Activated CD8-positive, alpha-beta memory T cell treated with anti-CD3 and anti-CD28 coated beads, Interleukin-2, amount 10 ng/mL, durations not matched to agents 7 days and 5 days (primary cell): ENCODE measurements at places on chromosomes 7 and 10.

GRCh38 chr7:43362652-43363034 is 220.3 kb upstream of the STK17A start:
- no peak for DNase-seq

DNA sequence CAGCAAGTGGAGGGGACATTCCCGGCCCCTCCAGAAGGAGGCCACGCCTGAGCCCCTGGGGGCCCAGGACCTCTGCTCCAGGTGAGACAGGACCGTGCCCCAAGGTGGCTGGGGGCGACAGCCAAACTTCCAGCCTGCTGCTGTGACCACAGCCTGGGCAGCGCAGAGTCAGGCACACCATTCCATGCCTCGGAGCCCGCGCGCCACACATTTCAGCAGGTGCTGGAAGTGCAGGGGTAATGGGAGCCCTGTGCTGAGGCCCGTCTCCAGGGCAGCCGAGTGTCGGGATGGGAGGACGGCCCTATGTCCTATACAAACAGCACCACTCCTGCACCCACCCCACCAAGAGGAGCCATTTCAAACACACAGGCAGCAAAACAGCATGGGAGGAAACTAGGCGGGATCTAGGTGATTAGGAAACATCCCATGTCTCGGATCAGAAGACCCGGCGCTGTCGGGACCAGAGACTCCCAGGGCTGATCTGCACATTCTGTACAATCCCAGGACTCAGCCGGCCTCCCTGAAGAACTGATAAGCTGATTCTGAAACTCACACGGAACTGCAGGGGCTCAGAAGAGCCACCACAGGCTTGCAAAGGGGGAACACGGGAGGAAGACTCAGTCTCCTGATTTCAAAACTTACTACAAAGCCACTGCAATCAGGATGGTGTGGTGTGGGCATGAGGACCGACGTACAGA is 272.3 kb downstream of the ELFN1 start:
- no peak for DNase-seq

DNA sequence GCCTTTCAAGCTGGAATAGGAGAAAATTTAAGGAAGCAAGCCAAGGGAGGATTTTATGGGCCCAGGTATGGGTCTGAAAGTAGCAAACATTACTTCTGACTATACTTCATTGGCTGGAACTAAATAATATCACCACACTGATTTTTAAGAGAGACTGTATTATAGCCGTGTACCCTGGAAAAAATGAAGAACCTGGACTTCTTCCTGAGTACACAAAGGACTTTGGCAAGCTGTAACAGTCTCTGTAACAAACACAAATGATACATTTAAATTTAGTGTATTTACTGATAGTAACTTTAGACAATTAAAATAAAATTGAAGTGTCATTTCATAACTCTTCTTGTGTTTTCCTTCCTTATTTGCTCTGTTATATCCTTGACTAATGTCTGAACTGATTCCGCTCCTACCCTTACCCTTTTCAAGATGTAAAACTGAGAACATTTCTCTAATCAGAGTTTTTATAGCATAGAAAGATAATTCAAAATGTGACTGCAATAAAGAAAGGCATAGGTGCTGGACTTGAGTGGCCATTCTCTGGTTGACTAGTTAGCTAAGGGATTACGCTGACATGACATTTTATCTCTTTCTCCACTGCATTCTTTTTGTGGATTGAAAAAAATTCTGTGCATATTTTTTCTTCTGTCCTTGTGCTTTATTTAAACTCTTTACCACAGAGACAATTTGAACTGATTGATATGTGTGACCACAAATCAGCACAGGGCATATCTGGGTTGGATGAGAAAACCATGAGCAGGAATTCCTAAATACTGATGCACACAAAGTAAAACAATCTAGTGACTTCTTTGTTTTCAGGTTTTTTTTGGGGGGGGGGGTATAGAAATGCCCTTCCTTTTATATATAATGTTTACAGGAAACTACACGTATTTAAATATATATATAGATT is 349.7 kb downstream of the MDFIC start:
- DNase-seq = no peak

GRCh38 chr10:75170215-75170614 is 40.4 kb upstream of the VDAC2 start:
- no peak for DNase-seq

- no peak for DNase-seq
Observed at GRCh38 chr7:47386273-47386835, 195.6 kb downstream of the TNS3 start.

GRCh38 chr7:54015251-54015650 is 526.9 kb upstream of the VSTM2A start:
- DNase-seq = no peak

GRCh38 chr7:114943953-114944744 is 22.3 kb downstream of the MDFIC start:
- no peak for DNase-seq

- DNase-seq = no peak
Observed at GRCh38 chr7:113371416-113372043, 253.2 kb upstream of the SMIM30 start.

DNA sequence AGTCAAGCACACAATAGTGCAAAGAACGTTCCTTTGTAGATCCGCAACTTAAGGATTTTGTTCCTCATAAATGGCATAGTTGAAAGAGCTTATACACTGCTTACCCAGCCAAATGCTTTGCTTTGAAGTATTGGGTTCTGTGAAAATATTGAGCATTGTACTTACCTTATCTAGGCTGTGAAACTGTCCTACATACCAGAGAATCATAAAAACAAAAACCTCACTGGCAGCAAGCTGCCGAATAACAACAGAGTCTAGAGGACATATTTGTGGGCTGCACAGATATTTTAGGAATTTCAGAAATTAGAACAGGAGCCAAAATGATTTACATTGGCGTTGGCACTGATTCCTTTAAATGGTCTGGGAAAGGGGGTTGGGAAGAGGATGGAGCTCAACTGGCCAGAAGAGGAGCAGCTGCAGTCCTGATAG is 174.8 kb downstream of the RTKN2 start:
- no peak for DNase-seq

GRCh38 chr7:48471196-48471595 is 299.9 kb downstream of the ABCA13 start:
- DNase-seq = no peak
